Renal cortical epithelial cell (primary cell): ENCODE measurements at places on chromosomes 3 and 15. TPM values are rescaled to one million over a fixed set of nuclear protein-coding genes. Genes with fewer than 3 reads are reported as not detected.

Gene SCN11A
- under 0.01 and 0.15 TPM in 2 replicates for total RNA-seq

Gene MESP2
- total RNA-seq, result not detected in 2 replicates

- DNase-seq, result no peak
Observed at GRCh38 chr15:56056626-56057025, 63.2 kb upstream of the NEDD4 start.

GRCh38 chr3:110968076-110968475 lies 103.5 kb upstream of the NECTIN3 start:
- DNase-seq, result no peak
